GOT3 (cell line): ENCODE measurements at places on chromosomes 2 and 18.

GRCh38 chr2:226873051-226873620 is 37.3 kb downstream of the RHBDD1 start:
- DNase-seq = no peak

- no peak for DNase-seq
Measured at GRCh38 chr18:31591628-31592027, at the start of gene TTR. TTR (plus strand) TSS chr18:31591877; CDS start chr18:31591903, 26 bp downstream.

DNA sequence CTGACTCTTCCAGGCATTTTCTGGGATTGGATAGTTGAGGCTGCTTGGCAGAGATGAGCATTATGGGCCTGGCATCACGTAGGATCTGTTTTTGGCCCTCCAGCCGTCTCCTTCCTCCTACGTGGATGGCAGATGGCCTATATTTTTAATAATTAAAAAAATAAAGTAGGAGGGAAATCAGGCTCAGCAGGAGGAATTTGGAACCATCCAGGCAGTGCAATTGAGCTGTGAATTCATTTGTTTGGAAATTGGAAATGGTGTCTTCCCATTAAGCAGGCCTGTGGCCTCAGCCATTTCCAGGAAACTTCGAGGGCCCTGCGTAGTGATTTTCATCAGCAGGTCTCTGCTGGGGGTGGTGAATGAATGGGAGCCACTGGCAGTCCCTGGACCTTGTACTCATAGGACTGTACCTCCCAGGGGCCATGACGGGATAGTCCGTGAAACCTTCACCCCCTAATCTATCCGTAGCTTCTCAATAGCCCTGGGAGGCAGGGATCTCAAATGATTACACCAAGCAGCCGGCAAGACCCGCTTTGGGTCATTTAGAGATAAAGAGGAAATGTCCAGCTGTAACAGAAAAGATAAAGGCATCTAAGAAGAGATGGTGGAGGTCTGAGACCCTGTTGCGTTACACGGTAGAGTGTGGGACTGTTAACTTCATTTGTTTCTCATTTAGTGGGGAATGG is 73.1 kb upstream of the TNP1 start:
- no peak for DNase-seq

GRCh38 chr2:40680547-40680946 is 228.7 kb upstream of the SLC8A1 start:
- no peak for DNase-seq

DNA sequence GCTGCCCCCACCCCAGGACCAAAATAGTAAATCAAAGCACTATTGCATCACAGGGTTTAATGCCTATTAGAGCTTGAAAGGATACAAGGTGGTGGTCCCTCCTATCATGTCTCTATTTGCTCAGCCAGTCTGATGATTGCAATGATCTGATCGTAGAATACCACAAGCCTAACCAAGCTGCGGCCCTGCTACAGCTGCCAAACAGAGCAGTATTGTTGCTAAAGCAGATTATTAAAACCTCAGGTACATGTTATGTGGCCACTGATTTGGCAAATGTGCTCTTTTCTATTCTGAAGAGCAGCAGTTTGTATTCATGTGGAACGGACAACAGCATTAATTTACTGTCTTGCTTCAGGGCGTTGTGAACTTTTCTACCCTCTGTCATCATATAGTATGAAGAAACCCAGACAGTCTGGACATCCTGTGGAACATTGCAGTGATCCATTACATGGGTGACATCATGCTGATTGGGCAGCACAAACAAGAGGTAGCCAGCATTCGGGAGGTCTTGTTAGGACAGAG is 8.4 kb upstream of the VAPA start:
- DNase-seq = no peak

DNA sequence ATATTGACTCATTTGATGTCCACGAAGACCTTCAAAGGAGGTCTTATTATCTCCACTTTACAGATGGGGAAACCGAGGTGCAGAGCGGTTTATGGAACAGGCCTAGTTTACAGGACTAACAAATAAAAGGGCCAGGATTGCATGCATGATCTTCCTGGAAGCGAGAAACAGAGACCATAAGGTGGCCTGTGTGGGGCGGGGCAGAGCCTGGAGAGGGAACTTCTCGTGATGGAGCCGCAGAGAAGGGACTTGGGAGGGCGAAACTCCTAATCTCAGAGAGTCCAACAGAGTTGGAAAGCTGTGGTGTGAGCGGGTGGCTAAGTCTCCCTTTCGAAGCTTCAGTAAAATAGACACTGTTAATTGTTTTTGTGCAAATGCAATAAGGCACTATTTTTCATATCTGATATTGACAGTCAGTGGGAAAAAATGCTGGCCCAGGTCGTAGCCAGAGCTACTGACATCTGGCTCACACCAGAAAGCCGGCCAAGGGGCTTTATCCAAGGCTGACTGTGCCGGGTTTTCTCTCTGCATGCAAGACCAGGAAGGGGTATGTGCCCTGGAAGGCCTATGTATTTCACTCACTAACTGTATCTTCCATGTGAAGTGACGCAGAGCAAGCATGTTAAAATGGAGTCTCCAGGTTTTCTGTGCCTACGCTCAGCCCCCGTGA is 4.5 kb downstream of the INPP5D start:
- DNase-seq = no peak
